Choroid plexus epithelial cell (primary cell): ENCODE measurements at places on chromosomes 5 and 9.

DNA sequence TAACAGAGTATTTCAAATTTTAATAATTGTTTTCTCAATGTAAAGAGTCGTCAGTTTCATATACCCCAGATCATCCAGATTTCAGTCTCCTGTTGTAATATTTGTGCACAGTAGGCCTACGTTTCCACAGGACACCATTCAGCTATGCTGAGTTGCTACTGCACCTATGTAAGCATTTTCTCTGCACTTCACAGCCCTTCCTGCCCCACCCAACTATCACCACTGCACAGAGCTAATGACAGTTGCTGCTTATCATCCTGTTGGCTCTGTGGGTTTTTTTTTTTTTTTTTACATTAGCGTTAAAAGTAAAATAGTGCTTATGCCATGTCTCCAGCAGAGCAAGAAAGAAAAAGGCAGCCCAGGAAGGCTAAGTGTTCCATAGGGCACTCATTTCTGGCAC lies 5.9 kb upstream of the PRKACG start:
- DNase-seq, result no peak

DNA sequence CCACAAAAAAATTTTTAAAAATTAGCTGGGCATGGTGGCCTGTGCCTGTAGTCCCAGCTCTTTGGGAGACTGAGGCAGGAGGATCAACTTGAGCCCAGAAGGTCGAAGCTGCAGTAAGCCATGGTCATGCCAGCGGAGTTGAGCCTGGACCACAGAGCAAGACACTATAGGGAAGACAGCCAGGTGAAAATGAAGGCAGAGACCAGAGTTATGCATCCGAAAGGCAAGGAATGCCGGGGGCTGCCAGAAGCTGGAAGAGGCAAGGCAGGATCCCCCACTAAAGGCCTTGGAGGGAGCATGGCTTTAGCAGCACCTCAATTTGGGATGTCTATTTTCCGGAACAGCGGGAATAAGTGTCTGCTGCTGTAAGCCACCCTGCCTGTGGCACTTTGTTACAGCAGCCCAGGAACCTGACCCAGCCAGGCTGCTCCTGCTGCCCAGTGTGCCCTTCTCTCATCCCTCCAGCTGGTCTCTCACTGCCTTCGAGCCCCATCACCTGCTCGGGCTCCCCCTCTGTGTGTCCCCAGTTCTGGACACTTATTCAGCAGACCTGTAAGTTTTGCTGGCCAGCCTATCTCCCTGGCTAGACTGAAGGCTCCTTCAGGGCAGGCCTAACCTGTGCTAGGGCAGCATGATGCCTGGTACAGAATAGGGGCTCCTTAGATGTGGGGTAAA lies 16.8 kb upstream of the JADE2 start:
- no peak for DNase-seq

DNA sequence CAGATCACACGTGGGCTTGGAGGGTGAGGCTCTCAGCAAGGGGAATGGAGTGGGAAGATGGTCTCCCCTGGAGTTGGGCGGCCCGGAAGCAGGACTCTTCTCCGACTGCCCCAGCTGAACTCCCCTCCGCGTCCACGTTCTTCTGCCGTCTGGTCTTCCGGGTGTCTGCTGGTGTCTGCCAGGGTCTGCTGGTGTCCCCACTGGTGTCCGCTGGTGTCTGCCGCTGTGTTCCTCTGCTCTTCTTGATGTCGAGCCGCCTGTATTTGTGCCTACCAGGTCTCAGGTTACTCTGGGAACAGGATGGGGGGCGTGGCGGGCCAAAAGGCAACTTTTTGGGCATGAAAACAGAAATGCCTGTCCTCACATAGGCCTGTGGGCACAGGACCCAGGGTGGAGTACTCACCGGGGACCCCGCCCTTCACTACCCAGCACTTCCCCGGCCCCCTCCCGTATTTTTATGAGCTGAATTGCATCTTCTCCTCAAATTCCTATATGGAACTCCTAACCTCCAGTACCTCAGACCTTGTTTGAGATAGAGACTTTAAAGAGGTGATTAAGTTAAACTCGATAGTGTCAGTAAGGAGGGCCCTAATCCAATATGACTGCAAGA lies 675.4 kb downstream of the SEMA5A start:
- no peak for DNase-seq

- DNase-seq, result no peak
These were observed 16.0 kb upstream of the JADE2 start for GRCh38 chr5:134509308-134510040.

DNA sequence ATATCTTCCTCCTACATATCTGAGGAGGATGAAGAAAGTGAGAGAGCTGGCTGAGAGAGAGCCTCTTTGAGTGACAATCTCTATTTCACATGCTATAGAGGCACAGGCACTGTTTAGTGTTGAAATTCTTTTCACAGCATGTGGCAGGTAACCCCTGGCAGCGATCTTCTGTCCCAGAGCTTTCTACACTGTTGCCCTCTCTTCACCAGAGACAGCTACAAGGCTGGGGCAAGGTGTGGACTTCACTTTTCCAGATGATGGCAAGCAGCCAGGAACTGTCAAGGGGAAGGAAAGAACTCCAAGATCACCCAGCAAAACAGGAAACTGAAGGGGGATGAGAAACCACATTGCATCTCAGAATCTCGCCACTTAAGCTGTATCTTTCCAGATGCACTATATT lies 205.2 kb downstream of the CAAP1 start:
- DNase-seq, result no peak

- DNase-seq, result no peak
These were observed 2.8 kb downstream of the ALDOB start for GRCh38 chr9:101432740-101433139.

DNA sequence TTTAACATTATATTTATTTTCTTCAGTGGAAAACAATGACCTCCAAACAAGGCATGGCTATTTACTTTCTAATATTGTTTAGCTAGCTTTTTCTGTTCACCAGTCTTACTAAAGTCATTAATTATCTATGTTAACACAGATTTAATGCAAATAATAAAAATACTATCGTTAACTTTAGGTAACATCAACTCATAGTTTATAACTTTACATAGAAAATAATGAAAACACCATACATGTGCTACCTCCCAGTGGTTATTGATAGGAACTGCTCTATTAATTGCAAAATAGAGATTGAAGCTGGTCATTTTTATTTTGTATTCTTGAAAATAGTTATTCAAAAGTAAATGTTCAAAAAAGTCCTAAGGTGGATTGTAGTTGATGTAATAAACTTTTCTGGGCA lies 78.3 kb upstream of the HCN1 start:
- DNase-seq, result peak; percentile 1

- DNase-seq, result no peak
These were observed 265.1 kb upstream of the PANK3 start for GRCh38 chr5:168844016-168844921.

GRCh38 chr5:141664733-141665461 lies 13.7 kb upstream of the FCHSD1 start:
- DNase-seq, result peak; percentile 75

DNA sequence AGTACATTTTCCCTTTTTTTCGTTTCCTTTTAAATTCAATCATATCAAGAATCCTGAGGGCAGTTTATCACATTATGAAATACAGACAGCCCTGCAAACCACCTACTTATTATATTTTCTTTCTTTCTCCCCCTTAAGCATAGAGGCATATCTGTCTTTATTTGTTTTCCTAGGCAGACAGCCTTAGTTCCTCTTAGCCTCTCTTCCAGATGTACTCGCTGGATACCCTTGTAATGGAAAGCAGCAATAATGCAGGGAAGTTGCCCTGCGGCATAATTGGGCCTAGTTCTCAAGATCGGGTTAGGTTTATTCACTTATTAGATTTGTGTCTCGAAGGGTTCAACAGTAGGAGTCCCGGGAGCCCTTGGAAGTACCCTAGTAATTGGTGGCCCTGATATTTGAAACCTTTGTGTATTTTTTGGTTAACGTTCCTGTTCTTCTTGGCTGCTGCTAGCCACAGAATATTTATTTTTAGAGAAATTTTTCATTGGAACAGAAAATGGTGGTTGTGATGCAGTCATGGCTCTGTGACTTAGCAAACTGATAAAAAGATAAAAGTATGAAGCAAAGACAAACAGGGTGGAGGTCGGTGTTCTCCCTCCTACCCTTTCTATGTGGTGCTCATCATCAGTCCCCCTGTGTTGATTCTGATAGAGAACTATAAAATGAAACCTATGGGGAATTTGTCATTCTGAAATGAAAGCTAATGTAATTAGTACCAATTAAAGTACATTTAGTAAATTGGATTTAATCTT lies 6.4 kb downstream of the TLE4 start:
- peak; percentile 55 for DNase-seq

GRCh38 chr5:52856564-52856963 lies 68.8 kb downstream of the ITGA1 start:
- DNase-seq, result peak; percentile 60

GRCh38 chr9:110591526-110591925 lies 12.0 kb upstream of the SVEP1 start:
- DNase-seq, result peak; percentile 61

DNA sequence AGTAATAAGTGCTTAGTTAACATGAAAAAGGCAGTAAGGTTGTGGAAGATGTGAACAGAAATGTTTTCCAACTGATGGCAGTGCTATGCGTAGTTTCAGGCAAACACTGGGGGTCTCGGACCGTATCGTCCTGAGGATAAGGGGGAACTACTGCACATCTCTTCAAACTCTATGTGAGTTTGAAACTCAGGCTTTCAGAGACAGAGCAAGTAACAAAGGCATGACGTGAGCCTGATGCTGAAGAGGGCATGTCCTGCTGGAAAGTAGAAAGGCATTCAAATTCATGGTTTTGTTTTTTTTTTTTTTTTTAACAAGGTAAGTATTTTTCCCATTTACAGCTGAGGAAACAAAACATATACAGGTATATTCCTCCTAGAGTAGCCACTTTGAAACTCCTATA lies 59.9 kb downstream of the TRIM36 start:
- no peak for DNase-seq

DNA sequence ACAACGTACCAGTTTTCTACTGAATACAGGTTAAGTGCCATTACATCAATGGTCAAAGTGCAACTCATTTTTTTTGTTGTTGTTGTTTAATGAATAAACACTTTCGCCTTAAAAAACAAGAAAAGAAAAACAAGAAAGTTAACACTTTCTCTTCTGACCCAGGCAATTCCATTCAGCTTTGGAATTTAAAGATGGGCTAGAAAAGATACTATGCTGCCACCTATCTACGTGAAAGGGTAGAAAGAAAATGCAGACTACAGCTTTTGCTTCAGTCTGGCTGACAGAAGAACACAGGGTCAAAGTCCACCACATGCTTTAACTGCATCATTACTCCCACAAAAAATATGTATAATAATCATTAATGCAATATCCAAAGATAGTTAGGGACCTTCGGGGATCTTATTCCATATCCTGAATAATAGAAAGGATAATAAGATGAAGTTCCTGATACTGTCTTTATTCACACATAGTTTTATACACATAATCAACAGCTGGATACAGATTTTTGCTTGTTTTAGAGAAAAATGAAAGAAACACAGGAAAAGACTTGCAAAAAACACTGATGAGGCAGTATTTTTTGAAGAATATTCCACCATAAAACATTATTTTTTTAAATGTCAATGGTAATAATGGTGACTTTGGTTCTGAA lies 40.4 kb downstream of the ZDHHC21 start:
- peak; percentile 74 for DNase-seq

DNA sequence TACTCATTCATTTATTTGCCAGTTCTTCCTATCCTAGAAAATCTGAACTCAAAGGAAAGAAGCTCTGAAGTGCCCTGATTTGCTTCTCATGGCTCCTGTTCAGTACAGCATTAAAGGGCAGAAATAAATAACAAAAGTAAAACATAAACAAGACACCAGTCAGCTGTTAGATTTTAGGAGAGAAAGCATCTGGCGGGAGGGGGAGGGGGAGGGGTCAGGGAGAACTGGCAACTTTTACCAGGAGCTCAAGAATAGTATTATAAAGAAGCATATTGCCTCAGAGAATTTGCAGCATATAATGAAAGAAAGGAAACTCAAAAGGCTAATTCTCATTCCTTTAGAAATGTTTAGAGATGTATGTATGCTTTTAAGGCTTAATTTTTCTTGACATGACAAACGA lies 68.1 kb downstream of the SEMA6A start:
- DNase-seq, result no peak

- no peak for DNase-seq
These were observed 131.4 kb downstream of the CD180 start for GRCh38 chr5:67065237-67065636.

GRCh38 chr9:75658301-75658905 lies 232.1 kb upstream of the PCSK5 start:
- DNase-seq, result peak; percentile 45

GRCh38 chr5:78504704-78505677 lies 143.6 kb downstream of the LHFPL2 start:
- peak; percentile 93 for DNase-seq

DNA sequence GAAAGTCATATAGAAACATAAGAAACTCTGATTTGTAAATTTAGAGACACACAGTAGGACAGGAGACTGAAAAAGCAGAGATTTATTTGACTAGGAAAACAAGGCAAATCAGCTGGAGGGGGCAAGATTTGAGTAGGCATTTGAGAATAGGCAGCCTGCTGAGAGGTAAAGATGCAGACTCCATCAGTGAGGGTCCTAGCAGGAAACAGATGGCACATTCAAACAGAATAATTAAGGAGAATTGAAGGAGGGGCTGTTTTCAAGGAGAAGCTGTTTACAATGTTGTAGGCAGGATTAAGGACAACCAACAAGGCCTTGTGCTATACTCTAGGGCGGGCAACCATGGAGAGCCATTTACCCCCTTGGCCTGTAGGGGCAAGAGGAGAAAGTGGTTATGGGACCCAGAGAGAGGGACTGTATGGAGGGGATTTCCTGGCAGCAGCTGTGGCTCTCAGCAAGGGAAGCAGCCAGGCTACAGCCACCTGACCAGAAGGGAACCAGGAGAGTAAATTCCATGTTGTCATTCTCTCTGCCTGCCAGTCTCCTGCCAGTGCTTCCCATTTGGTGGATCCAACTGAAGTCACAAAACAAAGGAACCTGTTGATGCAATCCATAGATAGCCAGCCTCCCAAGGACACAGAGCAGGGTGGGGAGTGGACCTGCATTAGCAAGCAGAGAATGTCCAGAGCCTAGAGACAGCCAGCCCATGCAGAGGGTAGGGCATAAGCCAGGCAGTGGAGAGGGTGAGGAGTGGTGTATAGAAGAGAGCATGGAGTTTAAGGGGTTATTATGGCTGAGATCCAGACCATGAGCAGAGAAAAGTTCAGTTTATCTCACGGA lies 38.2 kb downstream of the PAPPA start:
- no peak for DNase-seq

DNA sequence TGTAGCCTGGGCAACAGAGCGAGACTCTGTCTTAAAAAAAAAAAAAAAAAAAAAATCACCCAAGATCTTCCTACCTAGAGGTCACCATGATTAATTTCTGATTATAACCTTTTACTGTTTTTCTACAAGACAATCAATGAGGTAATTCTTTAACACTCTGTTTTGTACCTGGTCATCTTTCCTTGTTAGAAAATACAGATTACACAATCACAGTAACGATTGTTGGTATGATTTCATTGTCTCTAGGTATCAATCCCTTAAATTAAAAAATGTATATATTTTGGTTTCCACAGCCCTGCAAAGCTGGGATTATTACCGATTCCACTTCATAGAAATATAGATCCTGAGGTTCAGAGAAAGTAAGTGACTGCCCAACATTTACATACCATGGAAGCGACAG lies 8.3 kb upstream of the ATG10 start:
- DNase-seq, result no peak
